ENCODE measurements at places on chromosomes 6 and 20.

GRCh38 chr6:79763301-79763700 lies 132.2 kb downstream of the SH3BGRL2 start:
- DNase-seq = no peak

- DNase-seq = no peak
These were observed 27.3 kb downstream of the DTD1 start for GRCh38 chr20:18615020-18615650.

DNA sequence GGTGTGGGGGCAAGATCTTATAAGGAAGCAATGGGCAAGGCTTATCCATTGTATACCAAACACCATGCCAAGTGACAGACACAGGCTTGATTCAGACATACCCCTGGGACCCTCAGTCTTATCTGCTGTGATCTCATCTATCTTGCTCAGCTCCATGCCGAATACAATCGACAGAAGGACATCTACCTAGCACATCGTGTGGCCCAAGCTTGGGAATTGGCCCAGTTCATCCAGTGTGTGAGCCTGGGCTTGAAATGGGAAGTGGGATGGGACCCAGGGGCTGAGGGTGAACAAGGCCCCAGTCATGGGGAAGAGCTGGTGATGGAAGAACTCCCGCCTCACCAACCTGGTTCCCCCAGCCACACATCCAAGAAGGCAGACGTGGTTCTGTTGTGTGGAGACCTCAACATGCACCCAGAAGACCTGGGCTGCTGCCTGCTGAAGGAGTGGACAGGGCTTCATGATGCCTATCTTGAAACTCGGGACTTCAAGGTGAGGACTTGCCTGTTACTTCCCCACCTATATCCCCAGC lies 1.9 kb downstream of the SMPD2 start:
- DNase-seq = no peak

- no peak for DNase-seq
These were observed 27.9 kb upstream of the ZBP1 start for GRCh38 chr20:57647933-57648785.

GRCh38 chr6:56101141-56101553 lies 146.2 kb downstream of the COL21A1 start:
- peak; percentile 95 for DNase-seq

DNA sequence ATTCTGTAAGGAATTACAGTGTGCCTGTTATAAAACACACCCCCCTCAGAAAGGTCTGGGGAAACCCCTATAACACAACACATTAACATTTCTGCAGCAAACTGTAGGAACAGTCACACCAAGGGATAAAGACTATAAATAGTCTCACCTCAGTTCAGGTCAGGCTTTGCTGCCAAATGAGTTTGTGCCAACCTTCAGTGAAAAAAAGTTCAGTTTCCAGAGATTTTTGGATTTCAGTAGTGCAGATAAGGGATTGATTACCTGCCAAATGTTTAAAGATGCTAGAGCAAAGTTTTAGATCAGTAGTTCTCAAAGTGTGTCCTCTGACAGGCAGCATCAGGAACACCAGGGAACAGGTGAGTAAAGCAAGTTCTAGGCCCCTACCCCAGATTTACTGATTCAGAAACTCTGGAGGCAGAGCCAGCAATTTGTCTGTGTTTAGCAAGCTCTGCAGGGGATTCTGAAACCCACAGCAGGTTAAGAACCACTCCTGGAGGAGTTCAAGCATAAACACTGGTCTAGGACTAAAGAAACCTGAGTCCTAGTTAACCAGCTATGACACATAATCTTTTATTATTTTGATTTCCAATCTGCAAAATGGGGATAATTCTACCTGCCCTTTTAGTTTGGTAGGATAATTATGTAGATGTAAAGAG lies 111.0 kb downstream of the RCAN2 start:
- no peak for DNase-seq

- DNase-seq = peak; percentile 76
These were observed 63.3 kb upstream of the ZNF133 start for GRCh38 chr20:18224968-18225568.
